GM23248 (cell line): ENCODE measurements at places on chromosomes 3 and 15. TPM values are rescaled to one million over a fixed set of nuclear protein-coding genes. Genes with fewer than 3 reads are reported as not detected.
A peak's percentile ranks its signal among the peaks of the same experiment; 100 is the strongest.

Gene AMIGO3
- 0.18 and 0.25 TPM in 2 replicates for polyA plus RNA-seq

Gene TMEM266
- polyA plus RNA-seq, result 0.10 TPM in 1 of 2 replicates, not detected in the other

DNA sequence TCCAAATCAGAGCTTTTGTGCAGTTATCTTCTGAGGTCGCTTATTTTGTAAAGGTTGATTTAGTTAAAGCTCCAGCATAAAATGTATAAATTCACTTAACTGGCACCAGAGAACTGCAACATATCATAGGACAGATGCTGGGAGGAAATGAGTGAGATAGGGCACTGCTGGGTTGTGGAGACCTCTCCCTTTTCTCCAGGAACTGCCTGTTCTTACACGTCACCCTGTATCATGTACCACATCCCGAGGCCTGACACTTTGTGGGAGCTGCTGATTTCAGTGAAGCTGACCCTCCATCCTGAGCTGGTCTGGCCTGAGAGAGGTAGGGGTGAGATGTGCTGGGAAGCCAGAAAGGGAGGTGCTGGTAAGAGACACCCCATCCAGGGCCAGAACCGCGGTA lies 213.8 kb upstream of the FEZF2 start:
- DNase-seq, result peak; percentile 76

DNA sequence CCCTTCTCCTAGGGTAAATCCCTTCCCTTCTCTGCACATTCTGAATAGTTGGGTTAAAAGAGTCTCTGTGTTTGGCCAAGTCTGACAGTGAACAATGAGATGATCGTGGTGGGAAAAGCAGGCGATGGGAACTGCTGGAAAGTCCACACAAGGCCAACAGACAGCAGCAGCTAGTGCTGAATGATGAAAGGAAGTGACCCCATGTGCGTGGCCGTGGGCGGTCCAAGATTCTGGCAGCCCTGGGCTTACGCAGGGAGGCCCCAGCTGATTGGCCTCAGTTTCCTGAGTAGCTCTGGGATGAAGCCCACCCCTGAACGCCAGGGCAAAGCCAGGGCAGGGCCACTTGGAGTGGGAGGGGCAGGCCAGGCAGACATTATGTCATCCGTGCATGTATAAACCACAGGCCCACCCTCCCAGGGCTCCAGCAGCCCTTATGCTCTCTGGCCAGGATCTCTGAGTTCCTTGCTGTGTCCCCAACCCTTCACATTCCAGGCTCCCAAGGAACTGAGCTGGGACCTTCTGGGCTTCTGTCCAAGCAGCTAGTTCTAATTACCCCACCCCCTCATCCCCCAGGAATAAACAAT lies 57.8 kb downstream of the CDC25A start:
- peak; percentile 80 for DNase-seq

Gene ABI3BP
- polyA plus RNA-seq, result 30.3 and 38.2 TPM in 2 replicates

- no peak for DNase-seq
Measured at GRCh38 chr3:167736264-167736787, 805 bp downstream of the SERPINI1 start.

- no peak for DNase-seq
Measured at GRCh38 chr3:100915706-100916495, 77.3 kb downstream of the ABI3BP start.

DNA sequence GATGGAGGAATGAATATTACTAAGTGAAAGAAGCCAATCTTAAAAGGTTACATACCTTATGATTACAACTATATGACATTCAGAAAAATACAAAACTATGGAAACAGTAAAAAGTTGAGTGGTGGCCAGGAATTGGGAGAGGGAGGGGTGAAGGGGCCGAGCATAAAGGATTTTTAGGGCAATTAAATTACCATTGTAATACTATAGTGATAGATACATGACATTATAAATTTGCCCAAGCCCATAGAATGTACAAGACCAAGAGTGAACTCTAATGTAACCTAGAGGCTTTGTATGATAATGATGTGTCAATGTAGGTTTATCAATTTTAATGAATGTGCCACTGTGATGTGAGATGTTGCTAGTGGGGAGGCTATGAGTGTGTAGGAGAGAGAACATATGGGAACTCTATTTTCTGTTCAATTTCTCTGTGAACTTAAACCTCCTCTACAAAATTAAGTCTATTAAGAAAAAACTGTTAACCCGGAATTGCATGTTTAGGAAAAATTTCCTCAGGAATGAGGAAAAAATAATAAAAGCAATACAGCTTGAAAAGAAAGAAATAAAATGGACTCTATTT lies 541.9 kb upstream of the UBE2E2 start:
- no peak for DNase-seq

Gene GP9
- not detected in 2 replicates for polyA plus RNA-seq

Gene SPSB4
- polyA plus RNA-seq, result not detected in 2 replicates

Gene DVL3
- polyA plus RNA-seq, result 31.1 and 42.7 TPM in 2 replicates

Gene ACKR4
- 13.4 and 14.8 TPM in 2 replicates for polyA plus RNA-seq

Gene XCR1
- not detected in 2 replicates for polyA plus RNA-seq

Gene PLSCR2
- polyA plus RNA-seq, result not detected in 2 replicates

Gene CCRL2
- polyA plus RNA-seq, result not detected in 2 replicates

DNA sequence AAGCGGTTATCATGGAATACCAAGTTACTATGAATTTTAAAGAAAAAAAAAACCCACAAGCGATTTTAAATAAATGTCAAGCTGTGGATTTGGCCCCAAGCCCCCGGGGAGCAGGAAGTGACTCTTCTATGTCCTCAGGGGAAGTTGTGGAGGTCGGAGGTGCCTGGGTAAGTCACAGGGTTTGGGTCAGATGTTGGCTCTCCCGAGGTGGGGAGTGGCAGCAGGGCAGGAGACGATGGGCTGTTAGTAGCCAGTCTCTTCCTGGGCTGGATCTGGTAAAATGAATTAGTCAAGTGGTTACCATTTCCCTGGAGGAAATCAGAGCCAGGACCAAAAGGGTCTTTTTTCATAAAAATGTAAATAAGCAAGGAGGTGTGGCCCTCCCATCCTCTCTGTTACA lies 316.7 kb downstream of the TLE3 start:
- no peak for DNase-seq

Gene ITPKA
- 0.14 TPM in 1 of 2 replicates, not detected in the other for polyA plus RNA-seq

GRCh38 chr3:72303926-72304325 lies 519.0 kb upstream of the PROK2 start:
- DNase-seq, result no peak

Gene IRAK2
- 1.1 TPM in 2 replicates for polyA plus RNA-seq
